Right cardiac atrium (tissue), 5 donors: ENCODE measurements at places on chromosomes 11 and 22. TPM values are rescaled to one million over a fixed set of nuclear protein-coding genes. Genes with fewer than 3 reads are reported as not detected.

APOA5 gene
- not detected for total RNA-seq

CRYBB2 gene
- total RNA-seq: not detected

OR4D5 gene
- 0.20 TPM for total RNA-seq

SLC22A12 gene
- total RNA-seq: not detected

CALCB gene
- not detected for total RNA-seq

RFPL2 gene
- not detected for total RNA-seq

PICK1 gene
- total RNA-seq: 25.5 TPM

ADAMTS15 gene
- 13.4 TPM for total RNA-seq

TXN2 gene
- total RNA-seq: 106 TPM

EI24 gene
- 60.8 TPM for total RNA-seq

MPPED2 gene
- 3.8 TPM for total RNA-seq

C11orf52 gene
- total RNA-seq: 2.2 TPM

CYP2D6 gene
- 0.19 TPM for total RNA-seq

TBC1D22A gene
- 15.7 TPM for total RNA-seq

CNGA4 gene
- not detected for total RNA-seq

PDGFB gene
- total RNA-seq: 9.3 TPM
